ENCODE measurements at places on chromosomes 4 and X. TPM values are rescaled to one million over a fixed set of nuclear protein-coding genes. Genes with fewer than 3 reads are reported as not detected.

DNA sequence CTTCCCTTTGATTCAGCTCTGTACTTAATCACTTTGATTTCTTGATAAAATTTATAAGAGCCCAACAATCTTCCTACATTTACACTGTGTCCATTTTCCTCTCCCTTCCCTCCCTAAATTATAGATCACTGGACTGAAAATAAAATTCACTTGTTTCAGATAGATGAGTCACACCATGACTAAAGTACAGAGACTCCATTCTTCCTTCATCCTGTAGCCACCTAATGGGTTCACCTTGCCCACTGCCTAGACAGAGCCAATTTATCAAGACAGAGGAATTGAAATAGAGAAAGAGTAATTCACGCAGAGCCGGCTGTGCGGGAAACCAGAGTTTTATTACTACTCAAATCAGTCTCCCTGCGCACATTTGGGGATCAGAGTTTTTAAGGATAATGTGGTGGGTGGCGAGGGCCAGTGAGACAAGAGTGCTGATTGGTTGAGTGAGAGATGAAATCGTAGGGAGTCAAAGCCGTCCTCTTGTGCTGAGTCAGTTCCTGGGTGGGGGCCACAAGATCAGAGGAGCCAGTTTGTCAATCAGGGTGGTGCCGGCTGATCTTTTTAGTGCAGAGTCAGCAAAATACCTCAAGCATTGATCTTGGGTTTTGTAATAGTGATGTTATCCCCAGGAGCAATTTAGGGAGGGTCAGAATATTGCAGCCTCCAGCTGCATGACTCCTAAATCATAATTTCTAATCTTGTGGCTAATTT lies 71.3 kb upstream of the MED14 start:
- DNase-seq = no peak

- peak; percentile 32 for DNase-seq
Measured at GRCh38 chrX:19372547-19373331, 29.0 kb downstream of the PDHA1 start.

Gene COX18
- total RNA-seq = 18.8 TPM

Gene IL13RA1
- total RNA-seq = 17.2 TPM

DNA sequence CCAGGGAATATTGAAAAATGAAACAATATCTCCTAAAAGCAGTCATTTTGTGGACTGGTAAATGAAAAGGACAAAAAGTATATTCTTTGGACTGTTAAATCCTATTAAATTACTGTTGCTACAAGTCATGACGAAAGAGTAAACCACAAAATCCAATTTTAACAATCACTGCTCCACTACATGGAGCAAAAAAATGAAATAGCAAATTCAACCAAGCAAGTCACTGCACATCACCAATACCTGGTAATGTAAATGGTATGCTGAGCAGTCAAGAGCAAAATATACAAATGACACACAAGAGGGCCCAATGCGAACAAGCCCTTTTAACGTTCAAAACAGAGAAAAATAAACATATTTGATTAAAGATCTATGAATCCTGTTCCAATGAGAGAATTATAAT lies 126.2 kb downstream of the KLHL13 start:
- DNase-seq = no peak

DNA sequence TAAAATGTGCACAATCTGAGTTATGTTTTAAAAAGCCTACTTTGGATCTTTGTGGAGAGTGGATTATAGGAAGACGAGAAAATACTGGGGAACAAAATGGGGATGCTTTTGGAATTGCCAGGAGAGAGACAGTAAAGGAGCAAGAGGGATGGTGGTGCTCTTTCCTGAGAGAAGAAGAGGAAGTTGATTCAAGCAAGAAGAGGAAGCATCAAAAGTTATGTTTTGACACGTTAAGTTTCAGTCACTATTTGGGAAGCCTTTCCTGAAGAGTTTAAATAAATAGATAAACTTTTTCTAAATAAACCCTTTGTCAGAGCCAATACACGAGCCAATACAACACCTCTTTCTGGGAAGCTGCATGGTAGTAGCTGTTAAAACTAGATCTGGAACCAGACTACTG lies 394.1 kb downstream of the GALNTL6 start:
- no peak for DNase-seq

DNA sequence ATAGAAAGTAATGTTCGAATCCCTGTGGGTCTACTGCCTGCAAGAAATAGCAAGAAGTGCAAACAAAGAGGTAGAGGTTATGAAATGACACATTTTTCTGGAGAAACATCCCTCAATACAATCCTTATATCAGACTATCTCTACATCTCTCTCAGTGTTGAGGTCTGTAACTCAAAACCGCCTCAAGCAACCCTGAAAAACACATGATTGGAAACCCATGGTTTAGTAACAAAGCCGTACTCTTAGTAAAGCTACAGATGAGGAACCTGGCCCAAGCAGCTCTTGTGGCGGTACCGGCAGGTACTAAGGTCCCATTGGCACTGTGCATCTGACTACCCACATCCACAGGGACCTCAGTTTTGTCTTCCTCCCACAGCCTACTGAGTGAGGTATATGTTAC lies 53.9 kb downstream of the IRF2 start:
- DNase-seq = no peak

DNA sequence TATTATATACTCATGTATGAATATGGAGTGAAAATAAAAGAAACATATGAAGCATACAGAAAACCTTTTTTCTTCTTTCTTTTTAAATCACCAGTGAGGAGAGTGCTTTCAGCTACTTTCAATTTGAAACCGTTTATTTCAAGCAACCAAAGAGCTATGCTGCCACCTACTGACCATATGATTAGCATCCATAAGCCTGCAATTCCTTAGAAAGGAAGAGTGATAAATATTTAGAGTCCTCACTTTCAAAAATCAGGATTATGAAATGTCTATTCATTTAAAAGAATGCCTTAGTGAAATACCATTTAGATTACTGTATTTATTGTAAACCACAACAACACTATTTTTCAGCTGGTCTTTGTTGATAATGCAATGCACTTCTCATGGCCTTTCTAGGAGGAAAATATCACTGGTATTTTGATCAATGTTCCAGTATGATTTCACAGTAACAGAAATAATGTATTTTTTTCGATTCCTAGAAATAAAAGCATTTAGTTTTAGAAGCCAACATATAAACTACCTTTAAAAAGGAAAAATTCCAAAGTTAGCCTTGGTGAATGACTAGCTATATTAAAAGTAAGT lies 667.6 kb downstream of the PCDH18 start:
- DNase-seq = no peak

DNA sequence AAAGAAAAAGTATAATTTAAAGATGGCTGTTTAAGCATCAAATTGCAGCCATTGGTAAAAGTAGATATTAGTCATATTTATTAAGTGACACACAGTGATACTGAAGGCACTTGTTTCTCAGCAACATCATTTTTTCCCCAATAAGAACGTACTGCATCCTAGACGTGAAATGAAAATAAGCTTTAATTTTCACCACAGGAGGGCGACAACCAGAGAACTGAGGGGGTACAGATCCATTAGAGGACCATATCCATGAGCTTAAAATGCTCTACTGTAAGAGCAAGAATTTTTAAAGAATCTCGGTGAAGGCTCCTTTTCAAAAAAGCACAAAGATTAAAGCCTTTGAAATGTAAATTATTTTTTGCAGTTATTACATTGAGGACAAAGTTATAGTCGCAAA lies 33.4 kb downstream of the FRG1 start:
- DNase-seq = no peak

- no peak for DNase-seq
Measured at GRCh38 chrX:150200820-150201287, 162.3 kb upstream of the MAMLD1 start.

- DNase-seq = no peak
Measured at GRCh38 chr4:105327956-105328355, 145.9 kb downstream of the PPA2 start.

- no peak for DNase-seq
Measured at GRCh38 chrX:125293850-125294780, 25.6 kb upstream of the TEX13C start.

Gene HGFAC
- total RNA-seq = 0.67 TPM

Gene MORF4L2
- total RNA-seq = 164 TPM

DNA sequence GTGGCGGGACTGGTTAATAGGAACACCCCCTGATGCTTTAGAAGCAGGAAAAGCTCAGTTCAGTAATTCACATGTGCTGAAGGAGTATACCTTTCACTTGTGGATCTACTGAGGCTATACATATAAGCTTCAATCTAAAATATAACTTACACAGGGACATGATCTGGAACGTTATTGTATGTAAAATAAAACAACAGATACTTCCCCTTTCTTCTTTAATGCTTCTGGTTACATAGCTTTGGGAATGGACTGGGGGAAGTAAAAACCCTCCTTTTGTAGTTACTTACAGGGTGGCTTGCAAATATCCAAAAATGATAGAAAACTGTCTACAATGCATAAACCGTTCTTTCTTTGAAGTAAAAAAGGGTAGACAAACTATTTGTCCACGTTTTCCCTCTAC lies 1.9 kb downstream of the FGG start:
- no peak for DNase-seq

Gene HPSE
- total RNA-seq = 1.3 TPM

Gene UGT2B15
- not detected for total RNA-seq

GRCh38 chr4:128358231-128358912 lies 70.8 kb upstream of the PGRMC2 start:
- no peak for DNase-seq

Gene GAGE1
- not detected for total RNA-seq

Gene CXCL10
- 1.2 TPM for total RNA-seq

Gene ZNF630
- 3.0 TPM for total RNA-seq

Gene DUSP9
- 0.10 TPM for total RNA-seq

Gene ZNF157
- not detected for total RNA-seq

Gene P2RY10
- total RNA-seq = 0.20 TPM

- DNase-seq = no peak
Measured at GRCh38 chr4:126794363-126794762, 838.4 kb upstream of the INTU start.

DNA sequence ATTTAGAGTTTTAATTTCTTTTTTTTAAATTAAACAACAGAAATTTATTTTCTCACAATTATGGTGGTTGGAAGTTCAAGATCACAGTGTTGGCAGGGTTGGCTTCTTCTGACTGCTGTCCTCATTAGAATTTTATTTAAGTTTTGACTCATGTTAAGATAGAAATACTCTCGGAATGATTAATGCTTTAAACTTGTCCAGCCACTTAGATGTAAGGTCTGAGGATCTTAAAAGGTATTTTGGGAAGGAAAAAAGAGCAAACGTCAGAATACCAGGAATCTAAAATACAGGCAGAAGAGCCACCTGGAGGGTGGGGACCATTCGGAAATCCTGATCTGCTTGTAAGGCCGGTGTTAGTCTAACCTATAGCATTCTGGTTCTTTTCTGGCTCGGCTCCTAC lies 423.0 kb upstream of the MAGEB2 start:
- DNase-seq = no peak

DNA sequence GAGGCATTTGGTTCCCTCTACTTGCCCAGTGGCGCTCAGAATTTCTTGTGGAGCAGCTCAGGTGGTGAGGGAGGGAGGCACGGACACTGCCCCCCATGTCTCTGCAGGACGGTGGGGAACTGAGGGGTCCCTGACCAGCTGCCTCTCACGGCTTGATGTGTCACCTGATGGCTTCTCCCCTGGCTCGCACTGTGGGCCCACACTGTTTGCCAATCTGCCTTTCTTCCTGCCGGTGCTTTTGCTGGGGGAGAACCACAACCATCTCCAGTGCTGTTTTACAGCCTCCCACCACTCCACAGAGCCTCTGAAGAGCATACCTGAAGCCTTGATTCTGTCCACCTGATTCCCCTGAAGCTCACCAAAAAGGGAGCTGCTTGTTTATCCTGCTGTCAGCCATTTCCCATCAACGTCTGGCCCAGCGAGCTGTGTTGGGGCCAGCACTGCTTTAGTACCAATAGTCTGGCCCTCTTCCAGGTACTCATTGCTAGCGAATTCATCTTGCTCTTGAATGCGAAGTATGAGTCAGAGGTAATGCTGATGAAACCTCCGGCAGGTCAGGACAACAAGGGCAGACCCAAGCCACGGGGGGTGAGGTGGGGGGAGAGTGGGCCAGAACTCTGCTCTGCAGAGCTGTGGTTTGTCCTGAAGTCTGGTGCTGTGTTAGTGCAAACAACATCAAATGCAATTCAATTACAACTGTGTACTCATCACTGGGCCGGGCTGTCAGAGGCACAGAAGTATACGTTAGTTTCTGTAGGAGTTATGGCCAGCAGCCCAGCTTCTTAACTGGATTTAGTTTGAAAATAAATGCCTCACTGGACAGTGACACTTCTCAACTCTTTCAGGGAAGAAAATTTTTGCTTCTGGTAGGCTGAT lies 208.3 kb upstream of the JADE1 start:
- DNase-seq = peak; percentile 50

DNA sequence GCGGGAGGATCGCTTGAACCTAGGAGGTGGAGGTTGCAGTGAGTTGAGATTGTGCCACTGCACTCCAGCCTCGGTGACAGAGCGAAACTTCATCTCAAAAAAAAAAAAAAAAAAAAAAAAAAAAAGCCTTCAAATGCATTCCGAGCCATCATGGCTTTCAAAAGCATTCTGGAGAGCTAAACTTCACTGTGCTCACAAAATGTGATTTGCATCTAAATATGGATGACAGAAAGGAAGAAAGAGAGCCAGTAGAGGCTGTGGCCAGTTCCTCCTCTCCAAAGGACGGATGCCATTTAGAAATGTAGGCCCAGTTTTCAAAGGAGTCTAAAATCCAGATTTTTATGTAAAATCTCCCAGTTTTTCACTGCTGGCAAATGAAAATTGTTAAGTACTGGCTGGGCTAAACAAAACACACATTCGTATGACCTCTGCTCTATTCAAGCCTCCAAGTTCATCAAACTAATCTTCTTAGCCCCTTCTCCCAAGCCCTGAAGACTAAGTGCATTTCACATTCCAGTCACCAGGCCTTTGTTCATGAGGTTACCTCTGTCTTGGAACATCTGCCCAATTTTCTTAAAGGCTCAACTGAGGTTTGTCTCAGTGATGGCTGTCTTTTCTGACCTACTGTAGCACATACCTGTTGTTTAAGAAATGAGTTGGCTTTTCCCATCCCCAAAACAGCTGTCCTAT lies 22.0 kb downstream of the SLC25A43 start:
- no peak for DNase-seq

DNA sequence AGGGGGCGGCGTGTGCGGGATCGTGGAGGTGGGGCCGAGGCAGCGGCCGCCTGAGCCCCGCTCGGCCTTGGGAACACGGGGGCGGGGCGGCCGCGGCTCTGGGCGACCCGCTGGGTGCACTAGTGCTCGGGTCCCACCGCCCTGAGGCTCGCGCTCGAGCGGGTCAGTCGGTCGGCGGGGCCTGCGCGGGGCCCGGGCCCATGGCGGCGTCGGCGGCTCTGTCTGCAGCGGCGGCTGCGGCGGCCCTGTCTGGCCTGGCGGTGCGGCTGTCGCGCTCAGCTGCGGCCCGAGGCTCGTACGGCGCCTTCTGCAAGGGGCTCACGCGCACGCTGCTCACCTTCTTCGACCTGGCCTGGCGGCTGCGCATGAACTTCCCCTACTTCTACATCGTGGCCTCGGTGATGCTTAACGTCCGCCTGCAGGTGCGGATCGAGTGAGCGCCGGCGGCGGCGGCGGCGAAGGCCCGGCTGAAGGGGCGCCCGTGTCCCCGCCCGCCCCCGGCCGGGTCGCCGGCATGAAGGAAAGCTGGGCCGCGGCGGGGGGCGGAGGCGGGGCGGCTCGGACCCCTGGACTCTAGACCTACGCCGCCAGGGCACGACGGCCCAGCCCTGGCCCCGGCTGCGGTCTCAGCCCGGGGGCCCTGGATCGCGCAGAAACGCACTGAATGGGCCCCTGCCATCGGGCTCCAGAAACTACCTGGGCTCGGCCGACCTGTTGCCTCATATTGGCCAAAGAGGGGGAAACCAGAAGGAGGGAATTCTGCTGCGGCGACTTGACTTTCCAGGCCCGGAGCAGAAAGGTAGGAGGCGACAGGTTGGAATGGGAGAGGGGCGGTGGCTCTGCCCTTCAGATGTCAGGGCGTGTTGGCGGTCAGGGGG lies at the start of gene SMIM10L2A:
SMIM10L2A (plus strand) TSS at position 13 of the 878 bp plus-strand sequence; CDS start at position 201, 188 bp downstream.
- DNase-seq = no peak

- no peak for DNase-seq
Measured at GRCh38 chr4:184016759-184017668, 111.9 kb downstream of the STOX2 start.

Measured in left ventricle myocardium superior (tissue), 1 donor.